ENCODE measurements at places on chromosomes 16 and 17.

GRCh38 chr17:38896346-38896954, 26.6 kb downstream of the LASP1 start:
- no peak for DNase-seq

GRCh38 chr16:60107871-60108270, 1373.8 kb upstream of the GOT2 start:
- no peak for DNase-seq

- no peak for DNase-seq
Measured at GRCh38 chr16:74846714-74847113, 72.1 kb upstream of the FA2H start.

- DNase-seq, result no peak
Measured at GRCh38 chr16:13390093-13390985, 488.9 kb downstream of the SHISA9 start.

DNA sequence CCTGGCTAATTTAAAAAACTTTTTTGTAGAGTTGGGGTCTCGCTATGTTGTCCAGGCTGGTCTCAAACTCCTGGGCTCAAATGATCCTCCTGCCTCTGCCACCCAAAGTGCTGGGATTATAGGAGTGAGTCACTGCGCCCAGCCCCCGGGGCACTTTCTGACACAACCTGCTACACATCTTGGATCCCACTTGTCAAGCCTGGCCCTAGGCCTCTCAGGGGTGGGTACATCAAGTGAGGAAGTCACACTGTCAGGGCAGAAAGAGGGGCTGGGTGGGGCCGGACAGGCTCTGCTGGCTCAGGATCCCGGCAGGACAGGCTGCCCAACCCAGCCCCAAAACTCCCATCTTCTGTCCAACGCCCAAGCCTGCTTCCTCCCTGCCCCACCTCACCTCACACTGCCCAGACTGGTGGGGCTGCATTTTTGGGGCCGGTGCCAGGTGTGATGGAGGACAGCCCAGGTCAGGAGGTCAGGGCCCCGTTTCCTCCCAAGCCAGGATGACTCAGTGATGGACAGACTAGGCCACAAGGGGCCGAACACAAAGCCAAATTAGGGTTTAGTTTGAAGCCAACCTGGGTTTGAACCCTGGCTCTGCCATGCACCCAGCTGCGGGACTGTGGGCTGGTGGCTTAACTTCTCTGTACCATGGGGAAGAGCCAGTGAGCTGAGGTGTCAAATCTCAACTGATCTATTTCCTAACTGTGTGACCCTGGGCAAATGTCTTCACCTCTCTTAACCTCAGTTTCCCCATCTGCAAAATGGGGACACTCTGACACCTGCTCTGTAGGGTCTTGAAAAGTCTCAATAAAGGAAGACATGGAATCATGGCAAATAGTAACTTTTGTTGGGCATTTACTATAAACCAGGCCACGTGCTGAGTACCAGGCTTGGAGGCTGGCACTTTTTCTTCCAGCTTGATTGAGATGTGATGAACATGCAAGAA, 8.9 kb upstream of the PPL start:
- DNase-seq, result peak; percentile 69

GRCh38 chr16:22141767-22142166, 20.5 kb upstream of the SDR42E2 start:
- DNase-seq, result no peak

DNA sequence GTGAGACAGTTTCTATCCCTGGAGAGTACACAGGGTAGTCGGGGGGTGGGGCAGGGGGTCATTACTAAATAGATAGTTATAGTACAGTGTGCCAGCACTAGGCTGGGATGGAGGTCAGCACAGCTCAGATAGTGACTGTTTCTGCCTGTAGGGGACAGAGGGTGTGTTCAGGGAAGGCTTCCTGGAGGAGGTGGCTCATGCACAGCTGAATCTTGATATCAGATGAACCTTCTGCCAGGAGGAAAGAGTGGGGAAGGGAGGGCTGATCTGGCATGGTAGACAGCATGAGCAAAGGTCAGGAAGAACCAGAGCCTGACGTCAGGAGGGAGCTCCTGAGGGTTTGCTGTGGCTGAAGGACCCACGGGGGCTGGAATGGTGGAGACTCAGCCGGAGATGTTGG, 56.6 kb downstream of the OR1D5 start:
- no peak for DNase-seq

- DNase-seq, result no peak
Measured at GRCh38 chr17:7056386-7056785, 12.5 kb upstream of the SLC16A11 start.

- DNase-seq, result no peak
Measured at GRCh38 chr17:1834380-1835149, 4.8 kb downstream of the RPA1 start.

GRCh38 chr17:40076591-40076990, 13.8 kb downstream of the THRA start:
- DNase-seq, result no peak

DNA sequence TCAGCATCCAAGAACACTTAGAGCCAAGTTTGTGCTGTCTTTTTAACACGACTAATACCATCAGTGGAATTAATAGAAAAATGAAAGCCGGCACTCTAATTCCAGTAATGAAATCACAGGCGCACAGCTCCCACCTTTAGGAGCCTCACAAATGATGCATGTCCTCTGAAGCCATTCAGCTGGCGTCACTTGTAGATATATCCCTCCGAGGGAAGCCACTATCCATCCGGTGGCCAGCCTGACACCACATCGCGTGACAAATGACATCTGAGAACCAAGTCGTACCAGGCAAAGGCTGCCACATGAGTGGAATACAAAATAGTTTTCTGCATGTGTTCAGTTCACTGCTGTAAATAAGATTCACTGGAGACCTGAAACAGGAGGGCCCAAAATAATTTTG, 205.6 kb downstream of the GRIN2A start:
- DNase-seq, result no peak

DNA sequence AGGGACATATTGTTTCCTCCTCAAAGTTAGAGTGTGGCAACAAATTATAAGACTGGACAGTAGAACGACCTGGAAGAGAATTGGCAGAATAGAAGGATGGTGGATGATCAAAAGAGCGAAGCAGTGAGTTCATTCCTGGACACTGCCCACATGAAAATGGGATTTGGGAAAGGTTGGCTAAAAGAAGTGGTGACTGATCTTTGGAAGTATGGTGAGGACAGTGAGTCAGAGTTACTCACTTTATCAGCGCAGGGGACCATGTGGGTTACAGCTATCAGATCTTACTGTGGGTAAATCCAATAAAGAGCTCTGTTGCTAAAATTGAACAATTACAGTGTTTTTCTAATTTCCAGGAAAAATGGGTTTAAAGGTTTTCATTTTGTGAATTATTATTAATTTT, 2.7 kb upstream of the TANC2 start:
- no peak for DNase-seq

- no peak for DNase-seq
Measured at GRCh38 chr17:48503747-48504146, 27.1 kb downstream of the HOXB1 start.

- DNase-seq, result no peak
Measured at GRCh38 chr17:81404558-81405165, 9.4 kb downstream of the BAHCC1 start.

DNA sequence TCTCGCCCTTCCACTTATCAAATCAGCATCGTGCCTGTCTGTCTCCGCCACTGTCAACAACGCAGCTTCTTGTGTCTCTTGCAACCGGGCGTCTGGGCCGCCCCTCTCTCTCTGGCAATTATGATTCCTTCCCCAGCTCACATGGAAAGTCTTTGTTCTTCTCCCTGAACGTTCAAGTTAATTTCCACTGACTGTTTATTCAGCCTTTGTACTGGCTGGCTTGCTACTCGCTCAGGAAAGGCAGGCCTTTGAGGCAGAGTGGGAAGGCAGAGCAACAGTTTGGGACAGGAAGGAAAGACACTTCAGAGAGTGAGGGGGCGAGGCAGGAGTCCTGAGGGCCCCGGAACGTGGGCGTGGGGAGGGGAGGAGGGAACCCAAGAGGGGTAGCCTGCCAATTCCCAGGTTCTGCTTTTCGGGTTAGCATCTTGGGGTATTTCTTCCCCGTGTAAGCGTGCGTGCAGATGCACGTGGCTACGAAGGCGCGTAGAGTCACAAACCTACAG, 50.8 kb downstream of the AKAP1 start:
- DNase-seq, result peak; percentile 23

GRCh38 chr16:87304951-87305350, 12.2 kb downstream of the C16orf95 start:
- DNase-seq, result peak; percentile 32

DNA sequence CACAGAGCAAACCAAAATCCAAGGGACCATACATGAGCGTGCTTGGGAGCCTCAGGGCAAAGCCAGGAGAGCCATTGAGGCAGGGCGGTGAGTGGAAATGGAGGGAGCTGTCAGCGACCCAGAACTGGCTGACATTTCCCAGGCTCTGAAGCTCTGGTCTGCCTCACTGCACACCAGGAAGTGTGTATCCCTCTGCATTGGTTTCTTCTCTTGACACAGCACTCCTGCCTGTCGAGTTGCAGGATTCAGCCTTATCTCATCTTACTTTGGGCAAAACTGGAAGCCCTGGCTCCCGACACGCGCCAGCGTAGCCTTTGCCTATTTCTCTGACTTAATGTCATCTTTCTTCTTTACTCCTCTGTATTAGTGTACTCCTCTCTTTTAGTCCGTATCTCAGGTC, 144.7 kb upstream of the HS3ST3A1 start:
- no peak for DNase-seq

DNA sequence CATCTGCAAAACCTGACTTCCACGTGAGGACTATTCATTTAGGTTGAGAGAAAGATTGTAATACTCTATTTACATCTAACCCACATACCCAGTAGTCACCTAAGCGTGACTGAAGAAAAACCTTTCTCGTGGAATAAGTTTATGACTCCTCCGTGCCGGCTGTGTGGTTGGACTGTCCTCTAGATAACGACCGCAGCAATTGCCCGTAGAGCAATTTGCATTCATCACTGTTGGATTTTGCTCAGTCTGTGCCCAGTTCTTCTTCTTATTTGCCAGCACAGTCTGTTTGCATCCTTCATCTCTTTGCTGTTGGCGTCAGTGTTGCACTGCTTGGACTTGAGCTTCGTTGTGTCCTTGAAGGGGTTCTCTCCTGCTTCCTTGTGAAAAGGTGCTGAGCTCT, 131.3 kb downstream of the CYB561 start:
- no peak for DNase-seq

DNA sequence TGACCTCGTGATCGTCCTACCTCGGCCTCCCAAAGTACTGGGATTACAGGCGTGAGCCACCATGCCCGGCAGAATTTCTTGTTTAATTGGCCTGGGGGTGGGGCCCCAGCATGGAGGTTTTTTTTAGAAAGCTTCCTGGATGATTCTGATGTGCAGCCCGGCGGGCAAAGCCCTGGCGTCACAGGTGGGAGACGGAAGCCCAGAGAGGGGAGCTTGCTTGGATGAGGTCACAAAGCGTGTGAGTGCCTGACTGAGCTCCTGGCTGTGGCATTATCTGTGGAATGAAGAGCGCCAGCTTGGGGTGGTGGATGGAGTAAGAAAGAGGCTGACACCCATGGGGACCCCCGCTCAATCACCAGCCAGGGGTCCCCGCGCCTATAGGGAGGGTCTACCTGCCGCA, 4.1 kb downstream of the VASN start:
- DNase-seq, result no peak

GRCh38 chr16:84410361-84411138, 42.2 kb downstream of the ATP2C2 start:
- DNase-seq, result no peak

- no peak for DNase-seq
Measured at GRCh38 chr17:68431661-68432071, 25.6 kb downstream of the WIPI1 start.

- no peak for DNase-seq
Measured at GRCh38 chr16:89953671-89954406, 5.3 kb downstream of the DEF8 start.

DNA sequence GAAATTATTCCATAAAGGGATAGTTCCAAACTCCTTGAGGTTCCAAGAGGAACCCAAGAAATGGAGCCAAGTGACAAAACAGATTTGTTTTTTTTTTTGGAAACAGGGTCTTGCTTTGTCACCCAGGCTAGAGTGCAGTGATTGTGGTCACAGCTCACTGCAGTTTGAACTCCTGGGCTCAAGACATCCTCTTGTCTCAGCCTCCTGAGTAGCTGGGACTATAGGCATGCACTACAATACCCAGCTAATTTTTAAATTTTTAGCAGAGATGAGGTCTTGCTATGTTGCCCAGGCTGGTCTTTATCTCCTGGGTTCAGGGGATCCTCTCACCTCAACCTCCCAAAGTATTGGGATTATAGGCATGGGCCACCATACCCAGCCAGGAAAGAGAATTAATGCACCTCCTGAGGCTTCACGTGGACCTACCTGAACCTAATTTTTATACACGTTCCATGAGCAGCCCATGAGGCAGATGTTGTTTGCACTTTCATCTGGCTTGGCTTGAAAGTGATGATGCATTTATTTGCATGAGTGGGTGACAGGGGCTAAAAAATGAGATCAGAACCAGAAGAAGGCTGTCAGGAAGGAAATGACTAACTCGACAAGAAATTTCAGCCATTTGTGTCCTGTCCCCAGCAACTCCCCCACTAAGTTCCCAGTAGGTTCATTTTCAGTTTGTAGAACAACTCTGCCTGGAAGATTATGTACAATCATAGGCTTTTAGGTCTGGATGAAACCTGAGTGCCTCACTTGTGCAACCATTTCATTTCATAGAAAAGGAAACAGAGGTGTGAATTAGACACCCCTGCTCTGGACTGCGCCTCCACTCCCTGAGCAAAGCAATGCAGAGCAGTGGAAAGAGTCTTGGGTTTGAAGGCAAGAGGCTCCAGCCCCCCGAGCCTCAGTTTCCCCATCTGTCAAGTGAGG, 10.3 kb upstream of the IRF8 start:
- DNase-seq, result no peak

DNA sequence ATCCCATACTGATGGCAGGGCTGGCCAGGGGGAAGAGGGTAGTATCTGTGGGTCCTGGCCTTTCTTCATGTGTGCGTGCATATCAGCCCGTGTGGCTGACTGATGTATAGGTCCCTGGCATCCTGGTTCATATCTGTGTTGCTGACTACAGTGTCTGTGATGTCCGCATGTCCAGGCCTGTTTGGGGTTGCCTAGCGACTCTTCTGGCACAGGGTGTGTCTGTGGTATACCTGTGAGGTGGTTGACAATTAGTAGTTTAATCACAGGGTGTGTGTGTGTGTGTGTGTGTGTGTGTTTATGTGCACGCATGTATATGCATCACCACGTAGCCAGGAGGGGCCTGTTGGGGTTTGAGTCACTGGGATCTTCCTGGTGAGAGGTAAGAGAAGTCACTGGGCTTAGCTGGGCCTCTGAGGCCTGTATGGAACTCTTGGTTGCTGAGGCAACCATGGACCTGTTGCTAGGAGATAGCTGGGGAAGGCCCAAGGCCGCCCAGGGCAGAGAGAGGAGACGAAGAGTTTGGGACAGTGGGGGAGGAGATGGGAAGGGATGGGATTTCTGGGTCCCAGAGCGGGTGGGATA, 603 bp upstream of the TMEM95 start:
- DNase-seq, result no peak

- no peak for DNase-seq
Measured at GRCh38 chr17:20211246-20211645, 202.1 kb downstream of the SPECC1 start.

DNA sequence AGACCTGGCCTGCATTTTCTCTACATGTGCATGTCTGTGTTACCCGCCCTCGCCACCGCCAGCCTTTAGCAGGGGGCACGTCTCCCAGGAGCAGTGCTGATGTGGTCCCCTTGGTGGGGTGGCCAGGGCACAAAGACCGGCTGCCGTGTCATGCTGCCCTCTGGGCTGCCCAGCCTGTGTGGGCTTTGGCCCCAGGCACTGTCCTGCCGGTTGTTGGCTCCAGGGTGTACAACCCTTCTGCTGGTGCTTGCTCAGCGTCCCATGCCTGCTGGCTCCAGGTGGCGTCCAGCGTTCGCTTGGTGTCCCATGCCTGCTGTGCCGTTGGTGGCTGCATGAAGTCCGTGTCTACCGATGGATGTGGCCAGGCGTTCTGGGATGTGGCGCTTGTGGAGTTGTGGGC, 4.1 kb downstream of the BAIAP2 start:
- DNase-seq, result peak; percentile 66
